ENCODE measurements at places on chromosomes 7 and 10.

DNA sequence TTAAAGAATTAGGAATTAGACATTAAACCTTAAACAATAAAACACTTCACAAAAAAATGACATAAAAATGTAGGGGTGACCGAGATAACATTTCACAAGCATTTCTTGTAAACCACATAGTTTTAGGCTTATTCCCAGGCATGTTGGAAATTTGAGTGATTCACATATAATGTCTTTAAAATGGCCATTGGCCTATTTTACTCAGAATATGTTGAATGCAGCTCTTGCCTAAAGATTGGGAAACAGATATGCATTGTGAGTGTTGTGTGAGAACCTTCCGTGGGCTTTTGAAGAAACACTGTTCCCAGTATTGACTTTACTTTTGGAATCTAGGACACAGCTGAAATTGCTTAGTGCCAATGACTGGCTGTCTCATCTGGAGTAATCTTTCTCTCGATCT is 79.6 kb downstream of the ARL5B start:
- DNase-seq = no peak

- DNase-seq = no peak
Measured at GRCh38 chr10:6068422-6068821, 6.3 kb upstream of the IL2RA start.

GRCh38 chr10:88411772-88412349 is 171.3 kb downstream of the RNLS start:
- no peak for DNase-seq

GRCh38 chr7:69067397-69067796 is 530.9 kb upstream of the AUTS2 start:
- no peak for DNase-seq

GRCh38 chr10:51640120-51640819 is 59.1 kb downstream of the CSTF2T start:
- DNase-seq = no peak

- no peak for DNase-seq
Measured at GRCh38 chr7:134632937-134633540, 13.6 kb upstream of the BPGM start.

DNA sequence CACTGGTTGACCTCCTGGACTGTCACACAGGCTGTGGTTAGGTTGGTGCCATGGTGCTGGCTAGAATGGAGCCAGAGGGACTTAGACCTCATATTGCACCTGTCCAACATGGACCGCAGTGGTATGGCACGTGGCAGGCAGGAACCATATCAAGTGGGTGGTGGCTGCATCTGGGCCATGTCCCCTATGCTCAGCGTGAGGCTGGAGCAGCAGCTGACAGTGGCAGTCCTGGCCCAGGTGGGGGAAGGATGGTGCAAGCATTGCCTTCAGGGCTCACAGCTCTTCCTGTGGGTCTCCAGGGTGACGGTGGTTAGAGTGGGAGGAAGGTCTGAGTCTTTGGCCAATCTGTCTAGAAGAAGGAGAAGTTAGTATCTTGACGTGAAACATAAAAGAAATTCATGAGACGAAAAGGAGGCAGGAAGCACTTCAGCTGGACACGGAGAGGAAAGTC is 54.5 kb upstream of the PFKFB3 start:
- DNase-seq = no peak

DNA sequence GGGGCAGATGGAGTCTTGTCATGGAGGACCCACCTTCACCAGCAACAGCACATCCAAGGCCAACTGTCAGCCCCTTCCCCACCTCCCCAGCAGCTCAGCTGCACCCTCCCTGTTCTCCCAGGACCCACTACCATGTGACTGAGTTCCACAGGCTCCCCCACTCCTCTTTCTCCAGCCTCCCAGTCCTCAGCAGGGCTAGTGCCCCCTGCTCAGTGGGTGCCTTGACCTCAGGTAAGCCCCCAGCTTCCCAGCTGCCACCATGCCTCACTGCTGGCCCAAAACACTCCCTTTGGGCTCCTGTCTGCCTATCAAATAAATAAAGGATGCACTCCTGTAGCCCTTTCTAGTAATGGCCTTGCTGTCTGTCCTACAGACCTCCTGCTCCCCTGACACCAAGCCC is 174.4 kb downstream of the SLIT1 start:
- no peak for DNase-seq

DNA sequence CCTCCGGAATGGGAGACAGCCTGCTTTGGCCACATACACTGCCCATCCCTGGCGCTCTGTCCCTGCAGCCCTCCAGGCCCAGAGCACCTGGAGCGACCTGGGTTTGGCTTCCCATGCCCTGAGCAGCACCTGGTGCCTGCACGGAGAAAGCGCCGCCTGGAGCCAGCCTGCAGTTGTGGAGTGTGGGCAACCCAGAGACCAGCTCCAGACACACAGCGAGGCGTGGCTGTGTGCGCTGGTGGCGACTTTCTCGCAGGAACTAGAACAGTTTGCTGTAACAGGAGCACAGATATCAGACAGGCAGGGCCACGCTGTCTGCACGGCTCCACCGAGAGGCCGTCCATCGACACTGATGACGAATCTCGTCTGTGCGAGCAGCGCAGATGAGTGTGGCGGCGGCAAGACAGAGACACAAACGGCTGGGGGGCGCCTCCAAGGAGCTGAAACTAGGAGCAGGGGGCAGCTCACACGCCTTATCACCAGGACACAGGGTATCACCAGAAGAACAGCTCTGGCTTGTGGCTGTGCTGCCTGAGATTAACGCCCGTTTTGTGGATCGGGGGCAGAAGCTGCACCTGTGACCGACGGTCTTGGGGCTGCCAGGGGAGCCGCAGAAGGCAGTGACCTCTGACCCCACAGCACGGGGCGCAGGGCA is 275.3 kb downstream of the DNAJB6 start:
- DNase-seq = no peak

- no peak for DNase-seq
Measured at GRCh38 chr10:92849576-92850090, 1.3 kb downstream of the EXOC6 start.

- DNase-seq = no peak
Measured at GRCh38 chr7:106058928-106059324, 53.2 kb downstream of the SYPL1 start.

- DNase-seq = no peak
Measured at GRCh38 chr7:135167365-135167917, 3.1 kb downstream of the CYREN start.

DNA sequence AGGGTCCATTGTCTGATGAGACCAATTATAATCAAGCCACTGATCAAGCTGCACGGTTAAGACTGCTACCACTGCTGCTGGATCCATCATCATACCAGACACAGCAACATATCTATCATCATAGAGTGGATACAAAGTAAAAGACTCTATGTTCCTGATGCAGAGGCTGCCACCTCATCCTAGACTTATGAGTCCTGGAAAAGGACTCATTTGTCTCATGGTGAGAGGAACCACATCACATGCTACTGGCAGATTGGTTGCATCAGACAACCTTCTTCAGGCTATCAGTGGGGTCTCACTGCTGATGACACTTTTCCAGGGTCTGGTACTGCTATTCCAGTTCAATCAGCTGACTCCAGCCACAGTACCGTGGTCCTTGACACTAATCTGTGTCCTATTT is 79.0 kb downstream of the ABI1 start:
- no peak for DNase-seq

DNA sequence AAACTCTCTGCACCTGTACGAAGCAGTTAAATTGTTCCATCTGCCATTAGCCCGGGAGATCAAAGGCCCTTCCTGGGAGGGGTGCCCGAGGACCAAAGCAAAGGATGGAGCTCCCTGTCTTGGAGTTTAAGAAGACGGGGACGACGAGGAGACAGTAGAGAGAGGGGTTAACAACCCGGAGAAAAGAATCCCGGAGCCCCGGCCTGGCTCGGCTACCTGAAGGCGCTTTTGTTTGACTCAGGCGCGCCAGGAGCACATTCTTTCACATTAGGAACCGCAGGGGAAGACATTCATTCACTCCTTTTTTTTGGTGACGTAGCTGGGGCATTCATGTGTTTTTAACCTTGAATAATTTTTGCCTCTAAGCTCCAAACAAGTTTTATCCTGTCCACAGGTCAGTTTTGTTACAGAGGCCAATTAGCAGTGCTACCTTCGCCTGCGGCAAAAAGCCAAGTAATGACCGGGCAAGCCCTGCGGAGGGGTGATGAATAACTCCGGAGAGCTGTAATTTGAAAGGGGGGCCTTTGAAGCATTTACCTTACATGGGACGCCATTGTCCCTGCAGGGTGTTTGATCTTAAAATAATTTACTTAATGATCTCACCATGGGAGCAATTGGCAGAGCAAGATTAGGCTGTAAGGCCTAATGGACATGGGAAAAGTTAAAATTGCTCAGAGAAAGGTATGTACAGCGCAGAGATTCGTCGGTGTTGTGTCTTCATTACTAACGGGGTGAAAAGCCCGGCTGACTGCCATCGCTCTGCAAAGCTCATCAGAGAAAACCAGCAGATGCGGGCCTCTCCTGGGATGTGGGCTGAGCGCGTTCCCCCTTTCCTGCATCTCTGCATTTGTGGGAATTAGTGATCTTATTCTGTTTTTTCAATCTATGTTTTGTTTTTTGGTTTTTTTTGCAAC is 258.0 kb upstream of the SP4 start:
- no peak for DNase-seq

GRCh38 chr10:83871187-83872081 is 267.9 kb upstream of the GHITM start:
- DNase-seq = no peak

- no peak for DNase-seq
Measured at GRCh38 chr10:125738206-125738605, 18.7 kb downstream of the EDRF1 start.
